NCI-H1417 (cell line): ENCODE measurements at places on chromosomes 3 and 15.

DNA sequence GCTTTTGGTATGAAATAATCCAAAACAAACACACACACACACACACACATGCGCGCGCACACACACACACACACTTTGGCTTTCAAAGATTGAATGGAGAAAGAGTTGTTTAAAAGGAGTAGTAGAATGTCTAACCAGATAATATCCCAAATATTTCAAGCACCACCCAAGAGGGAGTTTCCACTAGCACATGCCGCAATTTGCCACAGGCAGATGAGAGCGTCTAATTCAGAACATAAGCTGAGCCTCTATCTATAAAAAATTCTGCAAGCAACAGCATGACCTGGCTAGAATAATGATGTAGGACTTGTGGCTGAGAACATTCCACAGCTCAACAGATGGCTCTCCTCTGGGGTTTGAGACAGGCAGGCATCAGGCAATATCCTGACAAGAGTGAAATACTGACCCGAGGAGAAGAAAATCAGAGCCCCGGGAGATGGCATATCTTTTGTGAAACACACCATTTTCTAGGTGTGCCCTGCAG is 302.5 kb upstream of the GADL1 start:
- no peak for DNase-seq

DNA sequence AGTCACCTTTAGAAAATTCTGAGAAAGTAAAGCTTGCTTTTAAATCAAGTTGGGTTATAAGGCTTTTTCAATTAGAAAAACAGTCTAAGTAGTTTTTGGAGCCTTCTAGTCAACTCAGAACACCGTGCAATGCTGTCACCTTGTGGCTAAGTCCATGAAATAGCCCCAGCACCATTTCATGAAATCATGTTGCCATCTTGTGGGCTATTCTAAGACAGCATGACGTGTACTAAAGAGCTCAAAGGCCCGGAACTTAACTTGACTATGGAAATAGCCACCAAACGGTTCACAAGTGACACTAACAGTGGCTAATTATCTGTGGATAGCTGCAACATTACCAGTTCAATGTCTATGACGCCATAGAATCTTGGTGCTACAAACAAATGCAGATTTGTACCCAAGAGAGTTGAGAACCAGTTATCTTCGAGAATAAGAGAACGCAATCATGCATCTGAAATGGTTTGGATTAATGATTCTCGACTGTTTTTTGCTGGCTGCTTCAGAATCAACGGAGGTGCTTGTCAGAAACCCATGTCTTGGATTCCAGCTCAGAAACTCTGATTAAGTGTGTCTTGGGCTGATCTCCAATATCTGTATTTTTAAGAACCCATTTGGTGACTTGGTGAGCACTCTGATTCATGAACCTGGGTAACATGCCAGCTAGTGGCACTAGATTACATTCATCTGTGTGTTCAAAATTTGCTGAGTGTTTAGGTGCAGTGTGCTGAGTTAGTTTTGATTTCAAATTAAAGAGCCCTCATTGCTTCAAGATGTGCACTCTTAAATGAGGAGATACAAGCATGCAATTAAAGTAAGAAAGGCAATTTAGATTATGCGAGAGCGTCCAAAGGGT is 111.2 kb upstream of the MCTP2 start:
- peak; percentile 72 for DNase-seq

GRCh38 chr3:158819282-158819681 is 17.4 kb downstream of the MFSD1 start:
- no peak for DNase-seq

DNA sequence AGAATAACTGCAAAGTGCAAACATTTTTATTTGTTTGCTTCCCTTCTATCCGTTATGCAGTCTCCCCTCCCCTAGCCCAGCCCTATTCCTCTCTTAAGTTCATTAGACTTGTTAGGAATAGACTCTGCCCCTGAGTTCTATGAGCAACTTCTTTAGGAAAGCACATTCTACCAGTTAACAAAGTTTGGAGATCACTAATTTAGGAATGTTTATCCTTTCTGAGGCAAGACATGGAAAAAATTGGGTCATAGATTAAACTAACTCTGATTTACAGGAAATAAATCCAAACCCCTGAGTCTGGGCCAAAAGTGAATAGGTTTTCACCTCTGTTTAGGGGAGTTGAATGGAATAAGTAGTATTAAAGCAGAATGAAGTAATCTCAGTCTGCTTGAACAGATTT is 34.4 kb downstream of the C3orf80 start:
- DNase-seq = no peak

GRCh38 chr15:39589193-39589814 is 8.4 kb downstream of the THBS1 start:
- no peak for DNase-seq

GRCh38 chr3:177703788-177704187 is 506.5 kb upstream of the TBL1XR1 start:
- DNase-seq = no peak

- DNase-seq = no peak
Observed at GRCh38 chr3:197683191-197683590, 53.5 kb downstream of the RUBCN start.

DNA sequence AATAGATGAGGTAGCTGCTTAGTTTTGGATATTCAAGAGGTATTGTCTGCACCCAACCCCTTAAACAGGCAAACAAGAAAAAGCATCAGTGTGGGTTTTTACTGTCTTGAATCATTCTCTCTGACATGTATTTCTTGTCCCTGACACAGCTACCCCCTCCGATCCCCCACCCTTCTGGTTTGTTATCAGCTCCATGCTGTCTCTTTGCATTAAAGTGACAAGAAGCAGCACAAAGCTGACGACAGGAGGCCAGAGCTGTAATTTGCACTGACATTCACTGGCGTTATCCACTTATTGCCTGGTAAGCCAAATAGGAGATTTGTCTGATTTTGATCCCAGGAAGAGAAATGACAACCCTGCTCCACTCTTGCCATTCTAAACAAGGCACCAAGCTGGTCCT is 83.3 kb upstream of the SNRK start:
- DNase-seq = no peak

- peak; percentile 32 for DNase-seq
Observed at GRCh38 chr15:101489599-101490407, at the start of gene PCSK6. Gene PCSK6, minus strand, starts transcription at chr15:101489707. Its CDS starts 37 bp downstream, at chr15:101489670.

- no peak for DNase-seq
Observed at GRCh38 chr15:32636410-32636809, 5.1 kb upstream of the SCG5 start.

GRCh38 chr3:10729439-10729838 is 86.6 kb upstream of the SLC6A11 start:
- DNase-seq = no peak

- DNase-seq = no peak
Observed at GRCh38 chr15:62658498-62658897, 384.0 kb upstream of the TPM1 start.

DNA sequence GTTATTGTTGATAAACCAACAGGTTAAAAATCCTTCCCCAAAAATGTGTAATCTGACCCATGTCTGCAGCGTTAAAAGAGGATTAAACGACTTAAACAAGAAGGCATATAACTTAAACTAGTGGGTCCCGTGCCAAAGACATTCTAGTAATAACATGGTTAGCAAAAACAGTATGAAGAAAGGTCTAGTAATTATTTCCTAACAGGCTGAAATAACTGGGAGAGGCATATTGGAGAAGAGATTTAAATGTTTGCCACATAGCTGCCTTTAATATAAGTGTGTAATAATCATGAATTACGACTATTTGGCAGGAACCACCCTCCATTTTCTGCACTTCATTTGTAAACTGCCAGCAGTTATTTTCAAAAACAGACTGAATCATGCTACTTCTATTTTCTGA is 67.7 kb upstream of the CSPG5 start:
- no peak for DNase-seq

- no peak for DNase-seq
Observed at GRCh38 chr15:87763837-87764236, 492.7 kb downstream of the NTRK3 start.

DNA sequence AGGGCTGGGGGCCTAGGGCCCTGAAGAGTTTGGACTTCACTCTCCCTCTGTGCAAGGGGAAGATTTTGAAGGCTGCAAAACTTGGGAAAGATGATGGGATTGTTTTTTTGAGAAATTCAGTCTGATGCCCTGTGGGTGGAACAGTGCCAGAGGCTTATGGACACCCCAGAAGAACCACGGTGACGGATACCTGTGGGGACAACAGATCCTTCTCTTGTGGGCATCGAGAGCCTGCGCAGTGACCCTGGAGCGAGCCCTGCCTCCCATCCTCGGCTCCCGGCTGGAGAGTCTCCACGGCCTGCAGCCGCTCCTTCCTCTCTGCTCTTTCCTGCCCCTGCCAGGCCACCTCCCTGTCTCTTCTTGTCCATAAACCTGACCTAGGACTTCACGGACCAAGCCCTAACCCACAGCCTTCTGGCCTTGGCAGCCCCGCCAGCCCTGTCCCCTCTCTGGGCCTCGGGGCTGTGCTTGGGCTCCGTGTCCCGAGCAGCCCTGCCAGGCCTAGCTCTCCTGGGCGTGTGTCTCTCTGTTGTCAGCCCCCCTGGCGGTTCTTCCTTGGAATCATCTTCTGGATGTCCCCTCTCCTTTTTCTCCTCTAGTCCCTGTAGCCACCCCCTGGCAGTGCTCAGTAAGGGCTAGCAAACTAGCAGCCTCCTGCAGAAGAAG is 98.4 kb downstream of the VGLL4 start:
- DNase-seq = no peak

DNA sequence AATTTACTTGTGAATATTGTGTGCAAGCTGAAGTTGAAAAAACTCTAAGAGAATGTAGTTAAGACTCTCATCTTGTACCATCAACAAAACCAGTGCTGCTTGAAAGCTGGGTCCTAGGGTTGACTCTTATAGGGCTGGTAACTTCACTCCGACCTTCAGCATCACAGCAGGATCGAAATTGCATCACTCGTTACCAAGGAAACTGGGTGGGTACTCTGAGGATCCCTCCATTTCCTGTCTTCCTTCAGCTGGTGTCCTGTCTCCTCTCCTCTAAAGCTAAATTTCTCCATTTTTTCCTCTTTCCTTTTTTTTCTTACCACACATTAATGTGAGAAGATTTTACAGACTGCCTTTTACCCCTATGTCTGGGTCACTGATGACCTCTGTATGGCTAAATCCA is 3.0 kb upstream of the APH1B start:
- DNase-seq = no peak

- DNase-seq = no peak
Observed at GRCh38 chr3:188527389-188527788, 373.4 kb downstream of the LPP start.

DNA sequence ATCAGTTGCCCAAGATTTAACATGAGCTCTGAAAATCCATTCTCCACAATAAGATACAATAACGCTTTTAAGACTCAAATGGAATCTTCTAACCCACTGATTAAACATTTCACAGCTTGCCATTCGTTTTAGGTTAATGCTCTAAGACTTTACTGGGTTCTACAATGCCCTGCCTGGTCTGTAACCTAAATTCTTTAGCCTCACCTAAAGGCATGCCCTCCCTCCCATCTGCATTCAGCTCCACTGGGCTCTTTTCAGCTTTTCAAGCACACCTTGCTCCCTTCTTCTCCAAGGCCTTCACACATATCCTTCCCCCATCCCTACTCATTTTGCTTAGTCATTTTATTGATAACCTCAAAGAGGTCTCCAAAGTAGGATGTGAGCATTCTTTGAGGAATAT is 290.9 kb downstream of the LSAMP start:
- no peak for DNase-seq

DNA sequence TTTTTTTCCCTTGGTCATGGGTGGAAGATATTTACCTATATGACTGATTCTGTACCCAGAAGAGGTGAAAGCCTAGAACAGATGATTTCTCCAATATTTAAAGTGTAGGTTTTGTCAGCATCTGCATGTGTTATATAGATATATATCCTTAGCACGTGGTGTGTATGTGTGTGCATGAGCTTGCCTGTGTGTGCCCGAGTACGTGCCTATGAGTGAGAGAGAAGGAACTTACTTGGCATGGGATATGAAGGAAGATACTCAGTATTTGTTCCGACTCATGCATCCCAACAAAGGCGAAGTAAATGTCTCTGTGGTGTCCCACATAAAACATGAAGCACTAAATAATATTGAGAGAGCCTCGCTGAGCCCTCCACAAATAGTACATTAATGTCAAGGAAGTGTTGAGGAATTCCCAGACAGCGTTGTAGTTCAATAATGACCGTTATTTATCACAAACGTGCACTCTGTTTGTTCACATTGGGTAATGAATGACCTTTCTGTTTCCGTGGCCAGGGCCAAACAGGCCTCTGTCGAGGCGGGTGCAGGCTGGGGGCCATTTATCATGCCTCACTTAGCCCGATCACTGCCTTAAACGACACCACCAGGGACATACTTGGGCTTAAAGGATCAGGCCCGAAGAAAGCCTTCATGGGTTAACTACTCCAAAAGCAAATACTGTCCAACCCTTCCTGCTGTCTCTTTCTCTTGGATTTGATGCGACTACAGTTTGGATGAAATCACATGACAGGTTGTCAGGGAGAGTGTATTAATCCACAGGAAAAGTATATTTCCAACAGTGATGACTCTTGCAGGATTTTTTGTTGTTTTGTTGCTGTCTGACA is 267.7 kb downstream of the PTPRG start:
- no peak for DNase-seq

DNA sequence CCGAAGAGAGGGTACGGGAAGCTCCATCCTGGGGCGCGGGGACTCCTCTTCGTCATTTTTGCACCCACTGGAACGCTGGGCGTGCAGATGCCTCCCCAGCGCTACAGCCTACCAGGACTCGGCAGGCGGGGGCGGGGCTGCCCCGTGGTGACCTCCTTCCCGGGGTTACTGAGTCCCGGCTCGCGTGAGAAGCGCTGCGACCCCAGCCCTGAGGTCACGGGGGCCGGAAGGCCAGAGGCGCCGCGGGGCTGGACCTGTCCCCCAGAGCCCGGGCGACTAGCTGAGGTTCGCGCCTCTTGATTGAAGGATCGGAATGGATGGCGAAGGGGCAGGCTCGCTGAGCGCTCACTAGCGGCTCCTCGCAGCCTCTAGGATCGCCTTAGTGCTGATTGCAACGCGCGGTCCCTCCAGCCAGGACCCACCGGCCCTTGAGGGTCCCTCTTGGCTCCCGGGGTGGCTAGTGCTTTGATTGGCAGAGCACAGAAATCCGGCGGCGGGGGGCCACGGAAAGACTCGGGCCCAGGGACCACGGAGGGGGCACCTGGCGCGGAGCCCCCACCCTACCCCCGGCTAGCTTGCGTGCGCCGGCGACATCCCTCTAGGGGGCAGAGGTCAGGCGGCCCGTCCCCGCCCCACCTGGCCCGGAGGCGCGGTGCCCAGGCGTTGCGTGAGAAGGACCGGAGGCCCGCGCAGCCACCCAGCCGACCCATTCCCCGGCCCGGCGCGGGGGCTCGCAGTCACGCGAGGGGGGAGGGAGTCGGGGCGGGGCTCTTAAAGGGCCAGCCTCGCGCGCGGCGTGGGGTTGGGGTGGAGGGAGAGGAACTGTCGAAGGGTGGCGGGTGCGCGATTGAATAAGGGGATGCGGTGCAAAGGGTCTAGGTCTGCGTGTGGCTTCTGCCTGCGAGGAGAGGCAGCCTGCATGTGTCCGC is 781 bp upstream of the CYP1A1 start:
- peak; percentile 66 for DNase-seq

GRCh38 chr3:134618478-134619300 is 32.1 kb downstream of the KY start:
- no peak for DNase-seq

- no peak for DNase-seq
Observed at GRCh38 chr15:80837006-80837405, 57.8 kb downstream of the CEMIP start.
